ENCODE measurements at places on chromosomes 5 and 9.

DNA sequence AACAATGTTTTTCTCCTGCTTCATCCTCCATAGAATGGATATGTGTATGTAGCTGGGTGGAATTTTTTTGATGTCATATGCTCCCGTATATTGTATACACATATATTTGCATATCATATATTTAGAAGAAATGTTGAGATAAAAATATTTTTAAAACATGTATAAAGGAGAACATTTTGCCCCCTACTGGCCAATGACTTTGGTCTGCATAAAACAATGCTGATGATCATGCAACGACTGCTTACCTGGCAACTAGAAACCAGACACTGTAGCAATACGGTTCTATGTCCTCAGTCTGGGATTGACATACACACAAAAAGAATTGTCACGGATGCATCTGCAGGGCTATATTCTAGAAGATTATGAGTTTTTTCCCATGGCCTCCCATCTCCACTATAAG lies 503.6 kb downstream of the ELAVL2 start:
- DNase-seq, result no peak

DNA sequence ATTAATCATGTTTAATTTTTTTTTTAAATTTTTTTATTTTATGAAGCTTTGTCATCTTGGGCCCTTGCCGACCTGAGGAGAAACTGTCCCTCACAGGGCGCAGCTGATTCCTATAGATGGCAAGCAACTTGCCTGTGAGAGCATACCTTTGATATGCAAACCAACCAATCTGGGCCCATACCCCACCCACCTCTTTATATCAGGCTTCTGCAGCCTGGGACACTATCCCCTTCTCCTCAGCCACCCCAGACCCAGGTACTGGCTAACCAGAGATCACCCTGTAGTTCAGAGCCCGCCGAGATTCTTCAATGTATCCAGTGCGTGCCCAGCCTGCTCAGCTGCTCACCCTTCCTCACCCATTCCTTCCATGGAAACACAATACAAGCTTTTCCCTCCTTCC lies 18.7 kb upstream of the AGGF1 start:
- no peak for DNase-seq

- DNase-seq, result no peak
These were observed 59.8 kb downstream of the MARCHF3 start for GRCh38 chr5:126970517-126971017.

DNA sequence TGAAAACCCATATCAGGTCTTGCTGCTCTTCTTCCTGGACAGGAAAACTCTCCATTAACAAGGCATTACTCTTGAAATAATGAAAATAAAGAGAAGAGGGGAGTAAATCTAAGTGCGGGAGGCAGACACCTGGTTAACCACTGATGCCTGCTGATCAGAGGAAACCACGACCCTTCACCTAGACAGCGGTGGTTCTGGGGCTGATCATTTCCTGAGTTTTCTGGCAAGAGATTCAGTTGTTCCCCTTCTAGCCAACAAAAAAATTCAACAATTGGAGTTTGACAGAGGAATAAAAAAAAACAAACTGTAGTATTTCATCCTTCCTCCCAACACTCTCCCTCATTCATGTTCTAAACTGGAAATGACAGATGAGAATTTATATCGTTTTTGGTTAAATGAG lies 3.0 kb downstream of the RLN2 start:
- DNase-seq, result no peak

- no peak for DNase-seq
These were observed 19.3 kb downstream of the RFK start for GRCh38 chr9:76374783-76375559.

GRCh38 chr5:117262572-117263131 lies 688.0 kb upstream of the SEMA6A start:
- DNase-seq, result peak; percentile 4

DNA sequence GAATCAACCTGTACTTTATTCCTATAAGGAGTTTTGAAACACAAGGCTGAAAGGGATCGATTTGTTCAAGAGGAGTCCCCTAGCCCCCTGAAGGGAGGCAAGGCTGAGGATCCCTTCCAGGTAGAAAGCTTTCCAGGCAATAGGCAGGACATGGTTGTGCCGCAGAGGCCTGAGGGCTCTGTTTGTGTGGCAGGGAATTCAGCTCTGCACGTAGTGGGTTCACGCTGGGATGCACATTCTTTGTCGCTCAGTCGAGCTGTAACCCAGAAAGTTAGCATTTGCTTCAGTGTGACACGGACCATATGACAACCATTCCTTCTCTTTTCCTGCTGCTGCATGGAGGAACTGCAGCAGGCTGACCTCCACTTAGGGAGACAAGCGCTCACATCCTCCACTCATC lies 65.6 kb upstream of the TRIO start:
- DNase-seq, result no peak

DNA sequence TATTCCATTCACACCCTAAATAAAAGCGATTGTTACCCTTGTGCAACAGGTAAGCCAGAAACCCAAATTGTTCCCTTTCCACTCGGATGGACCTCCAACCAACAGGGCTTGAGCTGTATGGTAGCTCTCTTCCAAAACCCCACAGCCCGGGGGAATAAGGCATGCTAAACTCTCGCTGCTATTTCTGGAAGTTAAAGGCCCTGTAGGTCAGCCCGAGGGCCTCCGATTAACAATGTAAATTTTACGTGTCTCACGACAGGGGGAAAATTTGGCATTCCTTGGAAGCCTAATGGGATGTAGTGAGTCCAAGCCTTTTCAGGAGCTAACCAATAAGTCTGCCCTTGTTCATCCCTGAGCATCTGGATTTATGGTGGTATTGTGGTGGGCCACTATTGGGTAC lies 26.0 kb downstream of the CNOT8 start:
- no peak for DNase-seq

DNA sequence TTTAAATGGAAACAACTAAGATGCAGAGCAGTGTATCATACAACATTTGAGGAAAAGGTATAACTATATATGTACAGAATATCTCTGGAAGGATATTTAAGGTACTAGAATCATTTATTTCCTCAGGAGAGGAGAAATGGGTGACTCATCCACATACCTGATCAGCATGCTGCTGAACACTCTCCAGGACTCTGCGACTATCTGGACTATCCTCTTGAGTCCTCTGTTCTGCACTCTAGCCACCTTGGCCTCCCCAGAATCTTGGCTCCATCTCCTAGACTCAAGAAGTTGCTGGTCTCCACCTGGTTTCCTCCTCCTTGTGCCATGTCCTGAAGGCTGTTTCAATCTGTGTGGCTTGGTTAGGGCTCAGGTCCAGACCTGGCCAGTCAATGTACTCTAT lies 8.8 kb upstream of the PRDM6 start:
- DNase-seq, result no peak

- DNase-seq, result no peak
These were observed 417.5 kb upstream of the ADAMTSL1 start for GRCh38 chr9:18056269-18056992.

- no peak for DNase-seq
These were observed 198.5 kb downstream of the SPOCK1 start for GRCh38 chr5:137300411-137301240.

GRCh38 chr9:81686614-81687520 lies 2.5 kb downstream of the TLE1 start:
- DNase-seq, result peak; percentile 72

- peak; percentile 66 for DNase-seq
These were observed 412.0 kb downstream of the ACTL7B start for GRCh38 chr9:108443741-108444140.

- DNase-seq, result no peak
These were observed 104.1 kb downstream of the TTLL11 start for GRCh38 chr9:121989010-121989409.

- no peak for DNase-seq
These were observed 291.6 kb downstream of the TLE1 start for GRCh38 chr9:81397481-81398381.

DNA sequence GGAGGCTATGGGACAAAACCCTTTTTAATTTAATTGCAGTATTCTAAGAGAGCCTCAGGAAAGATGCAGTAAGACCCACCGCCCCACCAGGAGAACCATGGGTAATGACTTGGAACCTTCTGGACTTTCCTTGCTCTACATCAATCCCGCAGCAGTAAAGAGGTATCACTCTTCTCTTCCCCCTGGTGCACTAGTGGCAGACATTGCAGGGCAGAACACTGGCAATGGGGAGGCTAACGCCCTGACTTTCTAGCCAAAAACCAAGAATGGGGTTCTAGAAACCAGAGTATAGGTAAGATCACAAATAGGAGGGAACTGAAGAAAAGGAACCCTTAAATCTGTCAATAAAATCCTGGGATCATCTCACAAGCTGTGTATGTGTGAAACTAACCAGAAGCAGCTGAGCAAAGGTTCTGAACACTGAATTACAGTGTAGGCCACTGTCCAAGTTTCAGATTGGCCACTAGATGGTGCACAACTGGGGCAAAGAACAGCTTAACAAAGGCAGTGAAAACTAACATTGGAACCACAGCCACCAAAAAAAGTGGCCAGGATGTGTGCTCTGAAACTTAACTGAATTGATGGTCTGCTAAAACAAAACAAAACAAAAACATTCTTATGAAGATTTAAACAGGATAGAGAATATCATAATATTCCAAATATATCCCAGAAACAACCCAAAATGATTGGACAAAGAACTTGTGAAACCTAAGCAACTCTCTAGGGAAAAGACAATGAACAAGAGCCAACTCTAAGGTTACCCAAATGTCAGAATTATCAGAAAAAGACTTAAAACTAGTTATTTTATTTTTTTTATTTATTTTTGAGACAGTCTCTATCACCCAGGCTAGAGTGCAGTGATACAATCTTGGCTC lies 6.6 kb upstream of the FAM151B start:
- DNase-seq, result peak; percentile 49

GRCh38 chr9:97535771-97536170 lies 34.3 kb downstream of the TMOD1 start:
- no peak for DNase-seq

GRCh38 chr5:4855880-4856279 lies 284.2 kb upstream of the ADAMTS16 start:
- DNase-seq, result no peak

DNA sequence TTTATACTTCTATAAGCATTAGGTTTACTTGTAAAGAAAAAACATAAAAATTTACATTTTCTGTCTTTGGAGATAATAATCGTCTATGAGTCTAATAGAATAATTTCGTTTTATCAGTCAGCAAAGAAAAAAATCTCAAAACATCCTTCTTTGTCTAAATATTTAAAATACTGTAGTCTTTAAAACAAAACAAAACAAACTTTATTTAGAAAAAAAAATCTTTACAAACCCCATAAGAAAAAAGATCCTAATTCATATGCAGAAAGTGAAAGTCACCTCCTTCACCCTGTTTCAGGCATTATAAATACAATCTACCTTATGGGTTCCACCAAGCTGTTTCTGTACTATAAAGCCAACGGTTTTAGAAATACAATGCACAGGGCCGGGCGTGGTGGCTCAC lies 5.6 kb downstream of the LARS1 start:
- DNase-seq, result no peak

GRCh38 chr9:128125580-128126354 lies 1.8 kb downstream of the PTGES2 start:
- DNase-seq, result no peak

DNA sequence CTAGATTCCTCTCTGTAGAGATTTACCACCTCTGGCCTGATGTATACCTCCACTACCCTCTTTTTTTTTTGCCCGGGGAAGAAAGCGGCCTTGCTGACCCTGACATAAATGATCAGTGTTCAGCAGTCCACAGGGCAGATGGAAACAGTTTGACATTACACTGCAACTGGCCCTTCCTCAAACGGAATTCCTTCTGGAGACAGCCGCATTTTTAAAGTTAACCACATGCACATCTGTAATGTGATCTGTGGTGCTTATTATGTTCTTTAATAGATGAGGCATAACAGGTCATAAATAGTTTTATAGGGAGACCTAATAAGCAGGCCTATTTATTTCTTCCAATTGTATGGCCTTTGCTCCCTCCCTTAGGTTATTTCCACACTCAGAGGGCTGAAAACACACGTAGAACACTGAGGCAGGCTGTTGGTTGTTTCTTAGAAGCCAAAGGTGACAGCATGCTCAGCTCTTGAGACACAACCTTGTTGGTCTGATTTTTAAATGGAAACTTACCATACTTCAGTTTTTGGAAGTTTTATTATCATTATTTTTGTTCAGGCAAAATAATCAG lies 84.0 kb upstream of the APC start:
- DNase-seq, result no peak

- DNase-seq, result no peak
These were observed 193.7 kb downstream of the TSSK1B start for GRCh38 chr5:113240951-113241726.

DNA sequence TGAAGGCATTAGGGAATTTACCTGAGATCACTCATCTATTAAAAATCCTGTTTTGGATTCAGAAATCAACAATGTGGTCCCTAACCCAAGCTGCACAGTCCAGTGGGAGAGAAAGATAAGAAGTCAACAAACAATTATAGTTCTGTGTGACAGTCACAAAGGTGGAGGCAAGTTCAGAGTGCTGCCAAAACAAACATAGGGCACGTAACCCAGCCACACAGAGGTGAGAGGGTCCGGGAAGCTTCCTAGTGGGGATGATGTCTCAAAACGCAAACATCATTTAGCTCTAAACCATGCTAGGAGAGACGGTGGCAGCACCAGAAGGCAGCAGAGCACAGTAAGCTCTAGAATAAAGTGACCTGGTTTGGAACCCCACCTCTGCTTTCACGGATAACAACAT lies 158.9 kb downstream of the MAPKAP1 start:
- DNase-seq, result no peak

GRCh38 chr5:112960315-112960714 lies 16.3 kb upstream of the DCP2 start:
- no peak for DNase-seq

DNA sequence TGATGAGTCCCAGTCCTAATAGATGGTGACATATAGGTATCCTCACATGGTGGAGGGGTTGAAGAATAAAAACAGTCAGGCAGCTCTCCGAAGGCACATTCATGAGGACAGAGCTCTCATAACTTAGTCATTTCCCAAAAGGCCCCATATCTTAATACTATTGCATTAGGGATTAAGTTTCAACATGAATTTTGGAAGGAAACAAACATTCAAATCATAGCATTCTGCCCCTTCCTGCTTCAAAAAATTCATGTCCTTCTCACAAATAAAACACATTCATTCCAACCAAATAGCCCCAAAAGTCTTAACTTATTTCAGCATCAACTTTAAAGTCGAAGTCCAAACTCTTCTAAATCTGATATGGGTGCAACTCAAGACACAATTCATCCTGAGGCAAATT lies 277.2 kb upstream of the NR4A3 start:
- no peak for DNase-seq

DNA sequence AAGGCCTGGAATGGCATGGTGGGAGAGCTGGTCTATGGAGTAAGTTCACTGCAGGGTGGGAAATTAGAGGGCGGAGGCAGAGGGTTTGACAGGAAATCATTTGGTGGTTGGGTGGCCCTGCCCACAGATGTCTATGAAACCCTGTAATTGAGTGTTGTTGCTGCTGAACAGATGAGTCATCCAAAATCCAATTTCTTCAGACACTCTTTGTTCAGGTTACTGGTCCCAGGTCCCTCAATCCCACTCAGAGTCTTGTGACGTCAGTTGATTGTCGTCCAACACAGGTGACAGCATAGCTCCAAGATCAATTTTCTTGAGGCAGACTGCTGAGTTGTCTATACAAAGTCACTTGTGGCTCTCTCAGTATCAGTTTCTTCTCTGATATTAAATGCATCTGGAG lies 208.6 kb downstream of the GRIA1 start:
- DNase-seq, result no peak

- no peak for DNase-seq
These were observed 306.9 kb upstream of the C9orf72 start for GRCh38 chr9:27880156-27880555.

Measured in foreskin keratinocyte (primary cell).